ENCODE measurements at places on chromosomes 16 and 17. TPM values are rescaled to one million over a fixed set of nuclear protein-coding genes. Genes with fewer than 3 reads are reported as not detected.

The SLFN11 gene
- 74.2 TPM for total RNA-seq

The SLC38A10 gene
- total RNA-seq: 112 TPM

The GP2 gene
- not detected for total RNA-seq

The GJD3 gene
- not detected for total RNA-seq

DNA sequence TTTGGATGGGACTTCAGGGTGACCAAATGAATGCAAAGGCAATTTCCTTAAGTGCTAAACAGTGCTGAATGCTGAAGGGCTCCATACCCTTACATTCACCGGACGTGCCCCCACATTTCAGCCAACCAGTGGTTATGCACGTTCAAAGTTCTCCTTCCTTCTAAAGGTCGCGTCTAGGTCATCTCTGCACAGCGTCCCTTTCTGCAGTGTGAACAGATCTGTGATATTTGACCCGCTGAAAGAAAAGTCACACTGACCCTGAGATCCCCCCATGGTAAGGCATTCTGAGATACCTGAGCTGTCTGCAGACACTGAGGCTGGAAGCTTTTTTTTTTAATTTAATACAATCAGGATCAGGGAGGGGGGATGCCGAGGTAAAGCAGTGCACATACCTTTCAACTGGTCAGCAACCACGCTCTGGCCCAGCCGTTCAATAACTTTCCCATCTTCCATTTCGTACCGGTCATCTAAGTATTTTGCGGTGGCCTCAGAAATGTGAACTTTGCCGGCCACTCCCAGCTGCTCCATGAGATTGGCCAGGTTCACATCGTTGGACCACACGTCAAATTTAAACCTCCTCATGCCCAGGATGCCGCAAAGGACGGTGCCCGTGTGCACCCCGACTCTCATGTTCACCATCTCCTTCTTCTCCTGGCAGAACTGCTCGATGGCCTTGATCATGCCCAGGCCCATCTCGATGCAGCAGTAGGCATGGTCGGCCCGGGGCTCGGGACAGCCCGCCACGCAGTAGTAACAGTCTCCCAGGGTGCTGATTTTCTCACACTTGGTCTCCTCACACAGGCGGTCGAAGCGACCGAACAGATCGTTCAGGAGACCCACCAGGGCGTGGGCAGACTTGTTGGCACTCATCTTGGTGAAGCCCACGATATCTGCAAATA, 2.6 kb downstream of the ADCY9 start:
- H3K36me3 ChIP-seq: no peaks in the 10 kb centered on the region
- H3K4me1 ChIP-seq: peaks cover 55% of the 10 kb centered on the region
- no peak overlapping the region for H3K27ac ChIP-seq
- H3K4me3 ChIP-seq: no peak overlapping the region
- H3K27me3 ChIP-seq: no peaks in the 10 kb centered on the region

- DNase-seq: no peak
- no peaks in the 10 kb centered on the region for H3K27me3 ChIP-seq
- H3K27ac ChIP-seq: peak overlapping the region; percentile 76
- peak overlapping the region; percentile 84 for H3K4me3 ChIP-seq
- peaks cover 4% of the 10 kb centered on the region for H3K36me3 ChIP-seq
Observed at GRCh38 chr16:74700116-74700437, 585 bp downstream of the MLKL start.

GRCh38 chr16:89853306-89853993, 19.9 kb upstream of the TCF25 start:
- no peaks in the 10 kb centered on the region for H3K4me1 ChIP-seq
- no peak for DNase-seq
- no peaks in the 10 kb centered on the region for H3K36me3 ChIP-seq
- no peak overlapping the region for H3K27ac ChIP-seq

DNA sequence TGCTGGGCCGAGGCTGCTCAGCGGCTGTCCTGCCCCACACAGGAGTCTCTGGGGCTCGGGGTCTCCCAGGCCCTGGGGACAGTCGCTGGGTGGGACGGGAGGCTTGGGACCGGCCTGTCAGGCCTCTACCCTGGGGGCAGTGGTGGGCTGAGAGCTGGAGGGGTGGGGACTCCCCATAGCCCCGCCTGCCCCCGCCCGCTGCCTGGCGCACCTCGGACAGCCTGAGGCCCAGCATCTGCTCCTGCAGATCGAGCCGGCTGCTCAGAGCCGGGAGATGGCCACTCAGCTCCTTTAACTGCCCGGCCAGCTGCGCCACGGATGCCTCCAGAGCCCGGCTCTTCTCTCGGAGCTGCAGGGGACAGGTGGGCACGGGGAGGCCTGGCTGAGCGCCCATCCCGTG, 6.7 kb downstream of the PERCC1 start:
- H3K4me1 ChIP-seq: no peaks in the 10 kb centered on the region
- no peak overlapping the region for H3K4me3 ChIP-seq
- no peaks in the 10 kb centered on the region for H3K36me3 ChIP-seq
- H3K27ac ChIP-seq: no peak overlapping the region

All from CD4-positive, alpha-beta memory T cell (primary cell).